ENCODE measurements at places on chromosomes 7 and 10. TPM values are rescaled to one million over a fixed set of nuclear protein-coding genes. Genes with fewer than 3 reads are reported as not detected.

Gene MARCHF5
- polyA plus RNA-seq = 28.4 TPM

GRCh38 chr10:35458500-35459448 lies 122.5 kb downstream of the CCNY start:
- DNase-seq = no peak

Gene GIMAP5
- polyA plus RNA-seq = 123 TPM

DNA sequence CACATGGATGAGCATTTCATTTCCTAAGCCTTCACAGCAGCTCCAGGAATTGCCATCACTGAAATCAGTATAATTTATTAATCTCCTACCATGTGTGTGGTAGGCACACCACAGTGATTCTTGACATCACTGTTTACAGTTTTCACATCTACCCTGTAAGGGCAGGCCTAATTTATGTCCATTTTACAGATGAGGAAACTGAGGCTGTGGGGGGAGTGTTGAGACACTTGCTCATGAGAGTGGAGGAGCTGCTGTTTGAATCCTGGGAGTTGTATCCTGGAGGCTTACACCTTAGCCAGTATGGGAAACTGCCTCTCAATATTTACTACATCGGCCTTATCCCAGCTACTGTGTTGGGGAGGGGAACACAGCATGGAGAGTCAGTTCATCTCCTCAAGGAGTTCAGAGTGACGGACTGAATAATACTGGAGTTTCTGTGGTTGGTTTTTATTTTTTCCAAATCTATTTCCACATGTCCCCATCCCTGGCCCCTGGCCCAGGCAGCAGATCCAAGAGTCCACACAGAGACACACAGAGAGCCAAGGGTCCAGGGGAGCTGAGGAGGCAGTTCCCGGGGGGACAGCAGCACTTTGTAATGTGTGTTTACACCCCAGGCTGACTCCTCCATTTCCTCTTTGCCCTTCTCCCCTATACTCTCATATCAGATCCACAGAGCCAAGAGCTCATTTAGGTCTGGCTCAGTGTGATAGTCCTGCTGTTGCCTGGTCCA lies 13.2 kb downstream of the UBTD1 start:
- DNase-seq = no peak

Data from immature natural killer cell (primary cell).